AG20443 (cell line): ENCODE measurements at places on chromosomes 12 and 14.

- DNase-seq = no peak
Observed at GRCh38 chr12:112568641-112569040, 149.9 kb downstream of the PTPN11 start.

GRCh38 chr14:30906752-30907658 is 32.6 kb downstream of the COCH start:
- no peak for DNase-seq

GRCh38 chr12:93853698-93854478 is 176.7 kb downstream of the CRADD start:
- DNase-seq = no peak

DNA sequence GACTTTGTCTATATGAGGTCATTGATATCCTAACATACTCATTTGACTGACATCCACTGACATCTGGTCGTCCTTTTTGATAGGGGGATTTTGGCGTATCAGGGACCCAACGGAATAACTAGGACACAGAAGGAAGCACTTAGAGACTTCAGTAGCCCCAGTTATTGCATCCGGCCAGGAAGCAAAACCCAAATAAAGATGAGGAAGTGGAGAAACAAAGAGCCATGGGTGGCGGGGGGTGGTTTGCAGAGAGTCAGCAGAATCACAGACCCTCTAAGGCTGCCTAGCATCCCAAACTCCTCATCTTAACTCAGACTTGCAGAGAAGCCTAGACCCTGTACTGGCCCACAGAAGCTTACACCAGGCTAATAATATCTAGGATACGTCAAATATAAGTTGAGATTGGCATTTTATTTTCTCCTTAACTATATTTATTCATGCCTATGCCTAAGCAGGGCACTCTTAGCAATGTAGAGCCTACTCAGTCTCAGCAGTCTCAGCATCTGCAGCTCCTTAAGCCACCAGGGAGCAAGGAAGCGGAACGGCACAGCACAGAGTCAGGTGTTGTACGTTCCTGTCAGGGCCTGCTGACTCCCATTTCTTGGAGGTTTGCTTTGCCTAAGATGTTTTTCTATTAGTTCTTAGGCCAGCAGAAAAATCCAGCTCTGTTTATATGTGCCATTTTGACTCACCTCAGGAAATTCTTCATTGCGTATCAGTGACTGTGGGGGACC is 45.1 kb downstream of the KCNA1 start:
- no peak for DNase-seq

- DNase-seq = no peak
Observed at GRCh38 chr14:61247935-61248334, 33.2 kb downstream of the TMEM30B start.

GRCh38 chr12:30826276-30826675 is 71.5 kb upstream of the CAPRIN2 start:
- no peak for DNase-seq

- no peak for DNase-seq
Observed at GRCh38 chr12:68281322-68282077, 28.1 kb upstream of the IL22 start.

DNA sequence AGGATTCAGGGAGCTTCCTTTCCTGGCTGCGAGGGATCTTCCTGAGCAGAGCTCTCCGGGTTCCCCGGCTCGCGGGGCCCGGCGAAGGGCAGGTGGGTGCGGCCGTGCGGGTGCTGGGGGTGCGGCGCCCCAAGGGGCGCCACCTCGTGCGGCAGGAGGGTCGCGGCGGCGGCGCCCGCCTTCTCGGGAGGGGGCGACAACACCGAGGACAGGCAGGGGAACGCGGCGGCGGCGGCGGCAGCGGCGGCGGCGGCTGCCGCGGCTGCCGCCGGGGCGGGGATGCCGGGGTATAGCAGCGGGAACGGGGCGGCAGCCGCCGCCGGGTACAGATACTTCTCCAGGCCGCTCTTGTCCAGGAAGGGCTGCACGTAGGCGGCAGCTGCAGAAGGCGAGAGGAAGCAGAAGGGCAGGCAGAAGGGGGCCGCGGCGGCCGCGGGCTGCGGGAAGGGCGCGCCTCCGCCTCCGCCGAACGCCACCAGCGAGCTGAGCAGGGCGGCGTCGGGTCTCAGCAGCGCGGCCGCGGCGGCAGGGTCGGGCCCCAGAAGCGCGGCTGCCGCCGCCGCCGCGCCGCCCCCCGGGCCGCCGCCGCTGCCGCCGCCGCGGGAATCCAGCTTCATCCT is 2.7 kb downstream of the BHLHE41 start:
- DNase-seq = no peak

DNA sequence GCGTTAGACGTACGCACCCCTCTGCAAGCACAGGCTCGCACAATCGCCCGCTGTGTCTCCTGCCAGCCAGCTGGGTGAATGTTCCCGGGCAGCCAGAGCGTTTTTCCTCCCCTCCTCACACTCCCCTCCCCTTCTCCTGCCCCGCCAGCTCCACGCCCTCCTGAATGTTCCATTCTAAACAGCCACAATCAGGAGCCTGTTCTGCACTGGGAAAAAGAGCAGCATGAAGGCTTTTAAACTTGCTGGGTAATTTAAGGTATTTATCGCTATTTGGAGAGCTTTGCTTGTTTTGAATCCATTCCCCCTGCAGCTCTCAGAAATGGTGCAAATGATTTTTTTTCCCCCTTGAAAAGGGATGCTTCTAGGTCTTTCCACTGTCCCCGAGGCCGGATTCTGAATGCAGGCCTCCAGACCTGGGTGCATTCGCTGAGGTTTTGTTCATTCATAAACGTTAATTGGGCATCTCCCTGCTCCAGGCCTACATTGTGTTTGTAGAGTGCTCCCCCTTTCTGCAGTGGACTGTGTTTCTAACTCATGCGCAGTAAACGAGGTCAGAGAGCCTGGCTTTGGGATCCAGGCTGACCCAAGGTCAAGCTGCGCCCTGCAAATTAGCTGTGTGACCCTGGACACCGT is 212.5 kb downstream of the CHST11 start:
- no peak for DNase-seq

DNA sequence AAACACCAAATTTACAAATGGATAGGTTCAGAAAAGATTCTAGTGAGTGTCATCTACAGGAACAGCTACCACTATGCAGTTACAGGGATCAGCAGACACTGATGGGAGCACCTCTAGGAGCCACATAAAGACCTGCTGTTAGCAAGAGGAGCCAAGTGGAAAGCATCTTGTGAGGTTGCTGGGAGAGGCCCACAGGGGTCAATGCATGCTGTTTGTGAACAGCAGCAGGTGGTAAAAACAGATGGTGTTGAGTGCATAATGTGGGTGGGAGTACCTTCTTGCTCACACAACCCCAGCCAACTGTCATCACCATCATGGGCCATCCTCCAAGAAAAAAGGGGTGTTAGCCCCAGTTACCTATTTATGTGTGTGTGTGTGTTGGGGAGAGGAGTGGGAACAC is 215.2 kb upstream of the SSTR1 start:
- DNase-seq = no peak

DNA sequence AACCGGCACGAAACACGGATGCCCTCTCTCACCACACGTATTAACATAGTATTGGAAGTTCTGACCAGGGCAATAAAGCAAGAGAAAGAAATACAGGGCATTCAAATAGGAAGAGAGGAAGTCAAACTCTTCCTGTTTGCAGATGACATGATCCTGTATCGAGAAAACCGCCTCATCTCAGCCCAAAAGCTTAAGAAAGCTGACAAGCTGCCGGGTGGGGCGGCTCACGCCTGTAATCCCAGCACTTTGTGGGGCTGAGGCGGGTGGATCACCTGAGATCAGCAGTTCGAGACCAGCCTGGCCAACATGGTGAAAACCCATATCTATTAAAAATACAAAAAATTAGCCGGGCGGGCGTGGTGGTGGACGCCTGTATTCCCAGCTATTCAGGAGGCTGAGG is 17.7 kb downstream of the OR6S1 start:
- DNase-seq = no peak

- DNase-seq = peak; percentile 42
Observed at GRCh38 chr12:2845280-2845679, 10.4 kb upstream of the NRIP2 start.

DNA sequence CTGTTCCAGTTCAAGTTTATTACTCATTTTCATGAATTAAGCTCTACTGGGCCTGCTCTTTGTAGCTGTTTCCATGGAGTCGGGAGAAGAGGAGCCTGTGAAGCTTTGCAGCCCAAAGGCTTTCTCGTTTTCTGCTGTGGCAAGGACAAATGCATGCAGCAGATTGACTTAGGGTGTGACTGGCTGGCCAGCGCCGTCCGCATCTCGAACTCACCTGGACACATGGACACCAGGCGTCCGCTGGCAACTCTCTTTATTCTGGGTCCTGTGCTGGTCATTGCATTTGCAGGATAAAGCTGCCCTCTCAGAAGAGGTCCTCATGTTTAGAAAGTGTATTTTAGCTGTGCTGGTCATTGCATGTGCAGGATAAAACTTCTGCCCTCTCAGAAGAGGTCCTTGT is 350.4 kb downstream of the TMEM121 start:
- DNase-seq = no peak

DNA sequence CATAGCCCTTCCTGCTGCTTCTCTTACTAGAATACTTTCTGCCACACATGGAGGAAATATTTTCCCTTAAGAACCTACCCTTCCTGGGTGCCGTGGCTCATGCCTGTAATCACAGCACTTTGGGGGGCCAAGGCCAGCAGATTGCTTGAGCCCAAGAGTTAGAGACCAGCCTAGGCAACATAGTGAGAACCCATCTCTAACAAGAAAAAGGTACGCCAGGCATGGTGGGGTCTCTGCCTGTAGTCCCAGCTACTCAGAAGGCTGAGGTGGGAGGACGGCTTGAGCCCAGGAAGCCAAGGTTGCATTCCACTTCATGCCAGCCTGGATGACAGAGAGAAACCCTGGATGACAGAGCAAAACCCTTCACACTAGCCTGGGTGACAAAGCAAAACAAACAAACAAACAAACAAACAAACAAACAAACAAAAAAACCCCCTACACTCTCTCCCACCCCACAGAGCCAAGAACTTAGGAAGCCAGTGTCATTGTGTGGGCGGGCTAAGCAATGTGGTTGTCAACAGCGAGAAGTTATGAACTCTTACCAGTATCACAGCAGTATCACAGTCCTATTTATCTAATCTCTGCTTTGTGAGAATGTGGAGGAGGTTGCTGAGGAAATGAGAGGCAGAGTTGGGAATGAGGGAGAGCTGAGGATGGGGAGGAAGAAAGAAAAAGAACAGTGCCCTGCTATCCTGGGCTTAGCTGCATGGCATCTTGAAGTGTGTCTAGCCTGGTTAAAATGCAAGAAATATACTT is 53.8 kb upstream of the CLEC14A start:
- DNase-seq = no peak

DNA sequence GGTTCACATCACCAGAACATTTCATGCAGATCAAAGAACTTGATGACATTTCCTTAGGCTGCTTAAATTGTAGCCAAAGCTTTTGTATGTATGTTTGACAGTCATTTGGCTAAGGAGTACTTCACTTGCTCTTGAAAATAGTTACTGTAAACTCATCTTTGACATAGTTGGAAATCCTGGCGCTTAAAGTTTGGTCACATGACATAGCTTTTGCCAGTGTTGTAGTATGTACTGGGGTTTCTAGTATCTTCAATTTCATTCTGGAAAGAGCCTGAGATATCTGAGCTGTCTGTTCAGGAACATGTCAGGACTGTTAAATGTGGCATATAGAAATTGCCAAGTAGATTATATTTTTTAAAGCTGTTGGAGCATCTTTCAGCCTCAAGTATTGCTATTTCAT is 55.7 kb downstream of the WDR20 start:
- no peak for DNase-seq

DNA sequence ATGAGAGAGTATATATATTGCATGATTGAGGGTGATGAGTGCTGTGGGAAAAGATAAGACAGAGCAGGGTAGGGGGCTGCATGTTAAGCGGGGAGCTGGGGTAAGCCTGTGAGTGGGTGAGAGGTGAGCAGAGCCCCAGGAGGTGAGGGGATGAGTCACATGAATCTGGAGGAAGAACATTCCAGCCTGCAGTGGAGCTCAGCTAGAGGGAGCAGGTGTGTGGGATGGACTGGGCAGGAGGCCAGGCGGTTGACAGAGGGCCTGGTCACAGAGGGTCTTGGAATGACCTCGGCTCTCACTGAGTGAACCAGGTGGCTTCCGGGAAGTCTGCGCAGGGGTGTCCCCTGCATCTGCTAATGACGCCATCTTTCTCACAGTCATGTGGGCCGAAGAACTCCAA is 44.4 kb downstream of the GIT2 start:
- peak; percentile 38 for DNase-seq

DNA sequence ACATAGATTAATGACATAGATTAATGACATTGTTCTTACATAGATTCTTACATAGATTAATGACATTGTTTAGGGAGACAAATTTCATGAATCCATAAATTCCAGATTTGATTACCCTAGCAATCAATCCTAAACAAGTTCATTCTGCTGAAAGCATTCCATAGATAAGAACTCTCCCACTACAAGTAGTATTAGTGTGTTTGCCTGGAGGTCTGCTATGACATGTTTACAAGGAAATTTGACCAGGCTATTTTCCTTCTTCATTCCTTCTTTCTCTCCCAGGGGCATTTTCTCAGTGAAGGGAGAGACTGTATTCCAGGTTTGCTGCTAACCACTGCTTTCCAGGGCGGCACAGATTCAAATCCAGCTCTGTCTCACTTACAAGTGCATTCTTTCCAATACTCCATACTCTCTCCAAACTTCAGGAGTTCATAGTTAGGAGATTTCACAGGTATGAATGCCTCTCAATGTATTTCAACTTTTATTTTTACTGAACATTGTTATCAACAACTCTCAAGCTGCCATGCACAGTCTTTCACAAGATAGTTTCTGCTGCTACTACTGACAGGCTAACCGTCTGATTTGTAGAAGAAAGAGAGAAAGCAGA is 134.5 kb downstream of the SLC38A1 start:
- DNase-seq = no peak

DNA sequence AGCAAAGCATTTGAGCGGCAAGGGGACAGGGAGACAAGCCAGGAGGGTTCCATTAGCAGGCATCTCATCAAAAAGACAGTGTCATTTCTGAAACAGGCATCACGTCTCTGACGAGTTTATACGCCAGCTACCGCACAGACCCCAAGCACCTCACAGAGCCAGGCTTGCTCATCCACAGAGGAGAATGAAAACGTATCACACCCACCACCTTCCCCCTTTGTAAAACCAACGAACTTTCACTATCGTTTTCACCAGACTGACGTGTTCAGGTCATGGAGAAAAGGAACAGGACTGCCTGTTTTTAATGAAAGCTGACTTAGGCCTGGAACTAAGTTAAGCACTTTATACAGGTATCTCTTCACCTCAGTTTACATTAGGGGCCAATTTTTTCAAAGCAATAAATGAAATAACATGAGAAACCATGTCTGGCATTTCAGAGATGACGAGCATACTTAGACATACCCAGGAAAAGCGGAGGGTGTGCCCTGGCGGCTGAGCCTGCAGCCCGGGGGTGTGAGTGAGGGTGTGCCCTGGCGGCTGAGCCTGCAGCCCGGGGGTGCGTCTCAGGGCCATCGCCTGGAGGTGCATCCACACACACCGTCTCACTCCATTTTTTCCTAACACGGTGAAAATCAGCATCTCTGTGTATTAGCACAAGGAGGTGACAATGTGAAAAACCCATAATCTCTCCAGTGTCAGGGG is 41.9 kb downstream of the STX2 start:
- no peak for DNase-seq

GRCh38 chr12:72304751-72305150 is 32.6 kb downstream of the TRHDE start:
- DNase-seq = no peak

GRCh38 chr12:74349925-74350324 is 187.7 kb upstream of the ATXN7L3B start:
- peak; percentile 4 for DNase-seq

- DNase-seq = no peak
Observed at GRCh38 chr12:69274861-69275260, 35.5 kb downstream of the CPSF6 start.
